ENCODE measurements at places on chromosomes 4 and X.

- DNase-seq, result no peak
Observed at GRCh38 chrX:149129767-149130166, 375.3 kb downstream of the IDS start.

DNA sequence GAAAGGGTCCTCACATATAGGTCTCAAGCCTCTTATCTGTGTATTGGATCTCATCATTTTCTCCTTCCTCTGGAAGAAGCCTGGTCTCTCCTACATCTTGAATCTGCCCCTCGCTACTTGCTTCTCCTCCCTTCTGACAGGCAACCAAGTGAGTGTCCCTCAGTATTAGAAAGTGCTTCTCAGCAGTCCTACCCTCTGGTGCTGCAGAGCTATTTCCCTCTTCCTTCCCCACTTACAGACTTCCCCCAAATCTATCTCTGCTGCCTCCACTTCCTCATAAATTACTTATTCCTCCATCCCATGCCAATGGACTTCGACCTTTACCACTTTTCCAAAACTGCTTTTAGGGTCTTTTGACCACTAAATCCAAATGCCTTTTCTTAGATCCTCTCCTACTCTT is 129.1 kb upstream of the NAP1L5 start:
- DNase-seq, result no peak

DNA sequence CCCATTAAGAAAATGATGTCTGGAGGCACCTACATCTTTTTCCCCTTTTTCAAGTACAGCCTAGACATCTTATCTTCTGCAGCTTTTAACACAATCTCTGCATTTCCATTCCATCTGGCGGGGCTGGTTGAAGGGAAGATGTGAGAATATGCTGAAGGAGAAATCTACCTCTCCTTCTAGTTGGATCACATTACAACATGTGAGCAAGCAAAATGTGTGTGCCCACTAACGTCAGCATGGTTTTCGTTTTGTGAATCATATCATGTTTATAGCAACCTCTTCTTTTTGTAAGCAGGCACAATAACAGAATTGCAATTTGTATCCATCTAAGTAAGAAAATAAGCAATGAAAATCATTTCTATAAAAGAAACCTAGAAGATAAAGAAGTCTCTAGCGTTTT is 28.9 kb upstream of the MID1 start:
- DNase-seq, result no peak

GRCh38 chr4:48698029-48698971 is 81.8 kb downstream of the FRYL start:
- no peak for DNase-seq

DNA sequence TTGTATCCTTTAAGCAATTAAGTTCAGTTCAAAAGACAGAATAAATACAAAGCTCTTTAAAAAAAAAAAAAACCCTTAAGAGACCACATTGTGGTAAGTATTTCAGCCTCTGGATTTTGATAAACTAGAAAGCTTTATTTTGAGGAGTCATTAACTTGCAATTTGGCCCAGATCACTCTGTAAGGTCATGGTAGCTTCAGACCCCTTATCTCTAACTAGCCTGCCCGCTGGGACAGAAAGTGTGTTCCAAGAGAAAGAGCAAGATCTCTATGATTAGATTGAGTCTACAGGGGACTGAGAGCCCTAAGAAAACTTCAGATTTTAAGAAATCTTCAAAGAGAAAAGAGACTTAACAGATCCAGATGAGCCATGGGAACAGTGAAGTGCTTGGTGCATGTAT is 45.6 kb downstream of the GALNT7 start:
- no peak for DNase-seq

DNA sequence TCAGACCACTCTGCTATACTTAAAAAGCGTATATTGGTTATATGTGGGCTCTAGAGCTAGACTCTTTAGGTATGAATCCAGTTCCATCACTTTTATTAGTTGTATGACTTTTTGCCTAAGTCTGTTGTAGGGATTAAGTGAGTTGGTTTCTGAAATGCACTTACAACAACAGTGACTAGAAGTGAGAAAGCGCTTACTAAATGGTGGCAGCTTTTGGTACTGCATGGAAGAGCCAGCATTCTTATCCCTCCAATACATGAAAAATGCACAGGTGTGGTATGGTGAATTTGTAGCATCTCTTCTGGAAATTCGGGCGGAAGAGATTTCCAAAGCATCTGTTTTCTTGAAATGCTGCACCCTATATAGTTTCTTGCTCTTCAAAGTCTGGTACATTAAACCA is 117.1 kb downstream of the SPANXA1 start:
- DNase-seq, result no peak

DNA sequence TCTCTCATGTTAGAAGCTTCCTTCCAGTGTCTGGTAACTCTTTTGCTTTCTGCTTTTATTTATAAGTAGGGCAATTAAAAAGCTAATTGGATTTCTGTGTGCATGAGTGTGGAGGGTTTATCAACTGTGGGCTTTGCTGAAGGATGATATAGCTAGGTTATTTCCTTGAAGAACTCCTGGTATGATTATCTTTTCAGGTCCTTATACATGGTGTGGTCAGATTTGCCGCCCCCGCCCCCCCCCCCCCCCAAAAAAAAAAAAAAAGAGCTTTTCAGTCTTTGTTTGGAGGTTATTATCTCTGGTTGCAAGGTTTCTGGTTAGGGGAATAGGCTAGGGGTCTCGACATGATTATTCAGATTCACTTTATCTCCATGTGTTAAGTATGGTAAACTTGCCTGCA is 35.9 kb downstream of the MOB1B start:
- no peak for DNase-seq

DNA sequence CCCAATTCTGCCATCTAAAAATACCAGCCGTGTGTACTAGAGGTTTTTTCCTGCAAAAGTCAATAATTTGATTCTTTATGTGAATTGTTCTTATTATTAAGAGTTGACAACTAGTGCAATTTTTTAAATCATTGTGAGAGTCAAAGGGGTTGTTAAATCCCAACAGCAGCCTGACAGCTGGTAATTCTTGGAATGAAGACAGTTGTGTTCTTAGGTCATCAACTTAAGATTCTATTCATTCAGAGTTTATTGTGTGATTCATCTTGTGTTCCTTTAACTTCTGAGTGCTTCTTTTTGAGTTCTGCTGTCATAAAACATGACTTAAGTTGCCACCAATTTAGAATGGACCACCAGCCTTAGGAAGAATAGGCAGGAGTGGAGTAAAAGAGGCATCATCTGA is 329.0 kb downstream of the NAF1 start:
- DNase-seq, result no peak

DNA sequence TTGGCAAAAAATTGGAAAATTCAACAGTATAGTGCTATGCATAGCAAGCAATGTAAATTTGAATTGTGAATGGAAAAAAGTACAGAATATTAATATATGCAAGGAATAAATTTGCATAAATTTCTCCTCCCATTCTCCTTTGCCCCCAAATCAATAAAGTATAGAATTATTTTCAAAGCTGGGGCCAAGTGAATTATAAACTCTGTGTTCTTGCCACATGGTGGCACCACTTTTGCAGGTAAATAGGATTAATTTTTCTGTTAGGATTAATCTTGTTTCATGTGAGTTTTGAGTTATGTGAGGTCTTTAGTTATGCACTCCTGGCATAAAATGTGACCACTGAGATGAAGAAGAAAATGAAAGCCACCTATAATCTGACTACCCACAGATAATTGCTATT is 19.9 kb downstream of the COPS4 start:
- DNase-seq, result no peak
